ENCODE measurements at places on chromosomes 5 and 9.
A peak's percentile ranks its signal among the peaks of the same experiment; 100 is the strongest.

- peak; percentile 42 for DNase-seq
Observed at GRCh38 chr5:16051246-16051755, 128.3 kb downstream of the MARCHF11 start.

DNA sequence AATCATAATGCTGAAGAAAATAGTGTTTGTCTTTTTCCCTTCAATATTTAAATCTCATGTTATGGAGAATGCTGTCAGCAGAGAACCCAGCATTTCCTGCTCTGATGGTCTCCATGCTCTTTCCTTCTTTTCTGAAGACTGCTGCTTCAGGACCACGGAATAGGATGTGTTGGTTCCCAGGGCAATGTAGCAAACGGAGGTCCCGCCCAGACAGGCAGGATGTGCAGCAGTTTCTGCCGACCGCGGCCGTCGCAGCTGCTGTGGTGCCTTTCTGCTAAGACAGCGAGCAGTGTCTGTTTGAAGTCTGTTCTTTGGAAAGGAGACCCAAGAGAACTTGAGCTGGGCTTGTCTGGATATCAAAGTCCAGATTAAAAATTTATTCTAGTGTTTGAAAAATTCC, 654.3 kb downstream of the CCDC171 start:
- peak; percentile 29 for DNase-seq

- DNase-seq = no peak
Observed at GRCh38 chr5:41067714-41068568, 3.2 kb downstream of the MROH2B start.

DNA sequence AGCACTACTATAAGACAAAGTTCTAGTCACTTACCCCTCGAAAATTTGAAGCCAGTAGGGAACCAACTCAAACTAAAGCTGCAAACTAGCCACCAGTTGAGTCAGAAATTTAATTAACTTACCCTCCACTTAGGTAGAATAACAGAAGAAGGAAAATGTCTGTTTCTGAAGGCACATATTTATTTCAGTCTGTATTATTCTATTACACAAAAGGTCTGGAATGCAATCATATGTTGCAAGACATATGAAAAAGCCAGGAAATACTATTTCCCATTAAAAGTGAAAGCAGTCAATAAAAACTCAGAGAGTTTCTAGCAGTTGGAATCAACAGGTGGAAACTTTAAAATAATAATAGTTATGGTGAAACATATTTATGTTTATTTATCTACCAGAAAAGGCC, 79.2 kb upstream of the SLCO4C1 start:
- no peak for DNase-seq

- no peak for DNase-seq
Observed at GRCh38 chr5:173657741-173658356, 41.4 kb upstream of the BOD1 start.

DNA sequence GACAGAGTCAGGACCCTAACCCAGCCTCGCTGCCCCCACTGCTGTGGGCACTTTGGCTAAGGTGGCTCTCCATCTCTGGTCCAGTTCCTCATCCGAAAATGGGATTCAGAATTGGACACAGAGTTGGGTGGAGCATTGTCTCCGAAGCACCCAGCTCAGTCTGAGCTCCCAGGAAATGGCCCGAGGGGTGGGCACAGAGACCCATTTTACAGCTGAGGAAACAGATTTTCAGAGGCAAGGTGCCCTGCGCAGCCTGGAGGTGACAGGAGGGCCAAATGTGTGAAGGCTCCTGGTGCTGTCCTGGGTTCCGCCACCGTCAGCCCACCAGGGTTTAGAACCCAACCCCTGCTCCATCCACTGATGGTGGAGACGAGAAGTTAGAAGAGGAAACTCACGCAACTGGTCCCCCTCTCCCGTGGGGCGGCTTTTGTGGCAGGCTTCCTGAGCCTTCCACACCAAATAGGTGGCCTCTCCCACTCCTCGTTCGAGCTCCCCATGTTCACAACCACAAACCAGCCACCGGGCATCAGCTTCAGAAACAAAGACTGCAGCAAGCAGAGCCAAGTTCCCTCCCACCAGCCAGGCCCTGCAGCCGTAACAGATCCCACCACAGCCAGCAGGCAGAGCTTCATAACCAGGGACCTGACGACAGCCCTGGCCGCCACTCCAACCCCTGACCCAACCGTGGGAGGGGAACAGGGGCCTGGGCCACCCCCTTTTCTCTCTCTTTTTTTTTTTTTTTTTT, 90.9 kb upstream of the LMX1B start:
- no peak for DNase-seq

GRCh38 chr5:155278532-155278931, 265.0 kb downstream of the KIF4B start:
- DNase-seq = no peak

DNA sequence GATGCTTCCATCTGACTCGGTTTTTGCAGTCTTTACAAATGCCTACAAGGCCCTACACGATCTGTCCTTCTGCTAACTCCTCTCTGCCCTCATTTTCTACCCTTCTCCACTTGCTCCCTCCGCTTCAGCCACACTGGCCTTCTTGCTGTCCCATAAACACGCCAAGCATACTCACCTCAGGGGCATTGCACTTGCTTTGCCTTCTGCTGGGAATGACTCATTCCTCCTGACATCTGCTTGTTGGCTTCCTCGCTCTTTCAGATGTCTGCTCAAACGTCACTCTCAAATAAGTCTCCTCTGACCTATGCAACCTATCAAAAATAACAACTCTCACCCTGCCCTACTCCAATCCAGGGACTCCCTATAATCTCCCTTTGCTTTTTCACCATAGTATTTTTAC, 28.2 kb downstream of the CDC25C start:
- DNase-seq = no peak

GRCh38 chr5:153516504-153517240, 26.2 kb downstream of the GRIA1 start:
- DNase-seq = no peak

GRCh38 chr9:33117796-33118195, 41.3 kb upstream of the SMU1 start:
- no peak for DNase-seq

GRCh38 chr5:62314213-62314830, 8.3 kb downstream of the KIF2A start:
- DNase-seq = no peak

DNA sequence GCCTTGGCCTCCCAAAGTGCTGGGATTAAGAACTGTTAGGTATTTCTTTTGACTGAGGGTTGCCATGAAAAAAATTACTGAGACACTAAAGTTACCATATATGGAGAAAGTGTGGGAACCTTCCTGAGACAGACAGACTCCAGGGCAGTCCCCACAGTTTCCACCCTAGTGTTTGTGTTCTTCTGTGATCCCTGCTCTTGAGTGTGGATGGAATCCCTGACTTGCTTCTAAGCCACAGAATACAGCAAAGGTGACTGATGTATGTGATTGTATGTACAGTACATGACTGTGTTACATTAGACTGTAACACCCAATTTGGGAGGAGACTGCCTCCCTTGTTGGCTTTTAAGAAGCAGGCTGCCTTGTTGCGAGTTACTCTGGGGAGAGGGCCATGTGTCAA, 24.7 kb upstream of the ADAM19 start:
- DNase-seq = no peak

DNA sequence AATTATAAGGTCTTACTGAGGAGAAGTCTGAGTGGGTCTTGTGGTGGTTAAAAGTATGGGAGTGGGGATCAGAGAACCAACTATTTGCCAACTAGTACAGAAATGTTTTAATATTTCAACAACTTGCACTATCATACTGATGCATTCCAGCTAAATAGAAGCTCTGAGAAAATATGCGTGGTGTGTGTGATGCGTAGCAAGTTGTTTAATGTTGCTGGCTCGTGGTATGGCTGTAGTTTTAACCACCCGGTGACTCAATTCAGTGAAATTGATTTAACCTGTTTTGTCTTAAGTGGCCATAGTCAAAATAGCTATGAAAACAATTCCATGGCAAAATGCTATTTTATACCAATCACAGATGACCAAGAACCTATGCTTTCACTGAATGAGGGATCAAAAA, 176.5 kb upstream of the SLC24A2 start:
- no peak for DNase-seq

DNA sequence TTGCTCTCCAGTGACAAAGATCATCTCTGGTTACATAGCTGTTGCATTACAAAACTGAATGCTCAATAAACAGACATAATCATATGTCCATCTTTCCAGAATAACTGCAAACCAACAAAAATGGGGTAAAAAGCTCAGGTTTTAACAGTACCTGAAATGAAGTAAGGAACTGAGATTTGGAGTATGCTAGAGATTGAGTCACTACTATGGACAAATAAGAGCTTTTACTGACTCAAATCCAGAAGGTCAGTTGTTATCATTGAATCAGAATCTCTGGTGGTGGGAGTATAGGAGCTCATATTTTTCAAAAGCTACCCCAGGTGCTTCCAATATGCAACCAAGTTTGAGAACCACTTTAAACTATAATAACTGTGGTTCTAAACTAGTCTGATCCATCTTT, 4.1 kb upstream of the RAPGEF6 start:
- no peak for DNase-seq

DNA sequence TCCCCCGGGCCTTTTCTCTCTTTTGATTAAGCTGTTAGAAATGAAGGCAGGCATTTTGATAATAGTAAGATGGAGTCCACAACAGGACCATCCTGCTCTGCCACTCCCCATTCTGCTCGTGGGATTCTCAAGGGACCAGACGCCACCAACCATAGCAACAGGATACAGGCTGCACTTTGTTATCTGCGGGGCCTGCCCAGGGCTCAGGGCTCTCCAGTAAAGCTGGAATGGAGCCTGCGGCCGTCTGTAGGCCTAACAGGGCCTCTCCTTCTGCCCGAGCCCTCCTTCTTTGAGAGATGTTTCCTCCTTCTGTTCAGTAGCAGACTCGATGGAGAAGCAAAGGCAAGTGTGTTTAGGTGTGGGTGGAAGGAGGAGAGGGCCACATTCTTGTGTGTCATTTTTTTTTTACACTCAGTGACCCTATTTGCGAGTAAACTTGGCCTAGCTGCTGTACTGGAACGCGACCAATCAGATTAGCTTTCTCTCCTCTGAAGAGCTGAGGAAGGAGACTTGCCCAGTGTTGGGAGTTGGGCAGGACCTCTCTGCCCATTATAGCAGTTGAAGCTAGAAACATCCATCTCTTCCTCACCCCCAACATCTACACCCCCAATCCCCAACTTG, 8.9 kb upstream of the EPB41L4B start:
- no peak for DNase-seq

- no peak for DNase-seq
Observed at GRCh38 chr5:94442991-94443390, 175.4 kb downstream of the KIAA0825 start.

- DNase-seq = no peak
Observed at GRCh38 chr5:172671091-172671490, 30.0 kb downstream of the NEURL1B start.

GRCh38 chr5:2576823-2577222, 174.7 kb downstream of the IRX2 start:
- DNase-seq = no peak

DNA sequence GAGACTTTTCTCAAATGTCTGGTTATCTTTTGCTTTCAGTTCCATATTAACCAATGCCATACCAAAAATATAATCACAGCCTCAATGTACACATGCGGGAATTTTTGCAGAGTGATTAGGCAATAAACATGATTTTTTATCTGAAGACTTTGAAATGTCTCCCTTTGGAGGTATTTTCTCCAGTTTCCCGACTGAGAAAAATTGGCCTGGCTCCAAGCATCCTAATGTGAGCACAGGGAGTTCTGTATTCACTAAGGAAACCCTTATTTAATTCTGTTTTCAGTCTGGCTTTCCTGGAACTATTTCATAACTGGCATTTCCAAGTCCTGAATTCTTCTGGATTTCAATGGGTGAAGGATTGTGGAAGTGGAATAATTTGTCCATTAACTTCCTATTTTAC, 8.5 kb downstream of the HCN1 start:
- DNase-seq = no peak

- no peak for DNase-seq
Observed at GRCh38 chr9:130119519-130120298, 52.5 kb upstream of the NCS1 start.

GRCh38 chr5:612498-613424, 621 bp downstream of the CEP72 start:
- DNase-seq = no peak

GRCh38 chr5:55591686-55592085, 56.9 kb upstream of the PLPP1 start:
- DNase-seq = no peak

DNA sequence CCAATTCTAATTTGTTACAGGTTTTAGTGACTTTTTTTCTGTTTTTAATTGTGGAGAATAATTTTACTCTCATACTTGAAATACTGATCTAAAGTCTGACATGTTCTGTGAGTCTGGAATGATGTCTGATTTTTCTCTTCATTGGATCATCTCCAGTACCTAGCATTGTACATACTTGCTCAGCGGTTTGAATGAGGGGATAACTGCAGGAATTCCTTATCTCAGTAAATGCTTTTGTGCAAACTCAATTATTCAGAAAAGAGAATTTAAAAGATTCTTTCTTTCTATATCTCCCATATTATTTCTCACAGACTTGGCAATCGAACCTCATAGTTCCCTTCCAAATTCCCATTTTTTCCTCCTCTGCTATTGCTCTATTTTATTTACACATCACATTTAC, 397.9 kb upstream of the SGCD start:
- no peak for DNase-seq

GRCh38 chr5:93193431-93194347, 387.3 kb downstream of the NR2F1-AS1 start:
- no peak for DNase-seq

- no peak for DNase-seq
Observed at GRCh38 chr5:172690258-172691075, 49.4 kb downstream of the NEURL1B start.

GRCh38 chr9:137128862-137129455, 10.0 kb upstream of the GRIN1 start:
- no peak for DNase-seq

DNA sequence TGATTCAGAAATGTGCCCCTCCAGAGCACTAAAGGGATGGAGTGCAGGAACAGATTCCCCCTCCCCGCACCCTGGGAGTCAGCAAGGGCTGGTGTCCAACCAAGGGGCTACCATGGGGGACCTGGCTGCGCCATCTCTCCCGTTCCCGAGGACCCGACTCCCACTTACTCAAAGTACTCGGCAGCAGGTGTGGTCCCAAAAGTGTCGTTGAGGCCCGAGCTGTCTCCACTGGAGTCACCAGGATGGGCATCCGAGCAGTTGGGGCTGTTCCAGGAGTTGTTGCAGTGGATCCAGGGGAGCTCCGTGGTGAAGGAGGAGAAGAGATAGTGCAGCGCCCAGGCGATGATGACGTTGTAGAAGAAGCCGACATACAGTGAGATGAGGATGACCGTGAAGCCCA, 12.9 kb downstream of the SLC6A3 start:
- no peak for DNase-seq

DNA sequence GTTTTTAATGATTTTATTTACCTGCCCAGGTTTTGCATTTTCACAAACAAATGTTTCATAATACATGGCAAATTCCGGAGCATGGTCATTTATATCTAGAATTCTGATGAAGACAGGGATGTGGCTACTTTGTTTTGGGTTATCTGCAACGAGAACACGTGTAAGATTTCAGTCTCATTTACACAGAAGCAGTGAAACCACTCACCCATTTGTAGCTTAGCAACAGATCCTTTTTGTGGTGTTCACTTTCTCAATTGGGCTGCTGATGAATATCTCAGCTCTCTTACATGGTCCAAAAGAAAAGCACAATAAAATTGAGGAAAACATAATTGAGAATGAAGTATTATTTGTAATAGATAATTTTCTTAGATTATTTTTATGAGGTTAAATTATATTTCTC, 148.6 kb downstream of the CDH9 start:
- no peak for DNase-seq

Data from HS-5 (cell line).